ENCODE measurements at places on chromosomes 4 and X. TPM values are rescaled to one million over a fixed set of nuclear protein-coding genes. Genes with fewer than 3 reads are reported as not detected.

Gene ARX
- total RNA-seq: not detected

Gene IL21
- total RNA-seq: not detected

Gene PLS3
- 212 TPM for total RNA-seq

Gene SH3D19
- total RNA-seq: 125 TPM

Gene VCX
- total RNA-seq: not detected

Gene HSFX1
- total RNA-seq: 1.4 TPM

Gene CACNA1F
- total RNA-seq: 1.4 TPM

Gene SETD7
- 44.9 TPM for total RNA-seq

Gene F8A3
- total RNA-seq: not detected

Gene SATL1
- total RNA-seq: not detected

- H3K4me3 ChIP-seq: no peak overlapping the region
- no peaks in the 10 kb centered on the region for H3K36me3 ChIP-seq
- H3K27ac ChIP-seq: no peak overlapping the region
- DNase-seq: no peak
- H3K27me3 ChIP-seq: no peaks in the 10 kb centered on the region
- H3K4me1 ChIP-seq: no peaks in the 10 kb centered on the region
These were observed 41.7 kb upstream of the SRD5A3 start for GRCh38 chr4:55304303-55304702.

GRCh38 chr4:185122681-185123345, 20.3 kb upstream of the SLC25A4 start:
- H3K36me3 ChIP-seq: no peaks in the 10 kb centered on the region
- no peak overlapping the region for H3K27ac ChIP-seq

GRCh38 chr4:164935363-164935762, 42.1 kb downstream of the TRIM61 start:
- H3K36me3 ChIP-seq: no peaks in the 10 kb centered on the region
- H3K4me1 ChIP-seq: no peaks in the 10 kb centered on the region
- H3K27me3 ChIP-seq: no peaks in the 10 kb centered on the region
- no peak overlapping the region for H3K4me3 ChIP-seq

- no peak for DNase-seq
- H3K27me3 ChIP-seq: no peaks in the 10 kb centered on the region
- no peaks in the 10 kb centered on the region for H3K36me3 ChIP-seq
- H3K27ac ChIP-seq: no peak overlapping the region
- H3K4me1 ChIP-seq: no peaks in the 10 kb centered on the region
These were observed 14.5 kb upstream of the ETNPPL start for GRCh38 chr4:108777388-108777787.

GRCh38 chrX:99901091-99901490, 509.0 kb downstream of the PCDH19 start:
- no peak overlapping the region for H3K27ac ChIP-seq
- no peaks in the 10 kb centered on the region for H3K4me1 ChIP-seq
- H3K36me3 ChIP-seq: no peaks in the 10 kb centered on the region
- no peak overlapping the region for H3K4me3 ChIP-seq
- H3K27me3 ChIP-seq: no peaks in the 10 kb centered on the region

DNA sequence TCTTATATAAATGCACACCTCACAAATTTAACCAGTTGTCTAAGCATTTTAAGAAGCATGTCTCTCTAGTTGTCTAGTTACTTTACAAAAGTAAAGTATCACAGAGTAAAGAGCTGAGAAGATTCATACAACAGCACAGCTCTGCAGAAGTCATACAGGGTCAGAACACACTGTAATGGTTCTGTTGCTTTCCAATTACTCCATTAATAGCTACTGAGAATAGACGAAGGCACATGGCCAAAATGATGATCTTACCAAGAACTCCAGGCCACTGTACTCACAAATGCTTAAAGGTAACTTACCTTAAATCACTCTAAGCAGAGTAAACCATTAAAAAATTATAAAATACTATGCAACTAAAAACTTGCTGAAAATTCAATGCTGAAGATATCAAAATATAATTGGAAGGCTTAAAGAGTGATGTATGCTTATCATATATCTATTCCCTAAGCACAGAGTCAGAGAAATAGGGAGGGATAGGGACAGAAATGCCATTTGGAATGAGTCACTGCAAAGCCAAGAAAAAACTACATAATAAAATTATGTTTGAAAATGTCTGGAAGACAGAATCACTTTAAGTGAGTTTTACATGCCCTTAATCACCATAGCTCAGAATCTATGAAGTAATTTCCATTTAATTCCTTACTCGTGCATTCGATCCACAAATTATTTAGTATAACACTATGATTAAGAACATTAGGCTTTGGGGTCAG, 71.0 kb downstream of the DDX60L start:
- no peaks in the 10 kb centered on the region for H3K27me3 ChIP-seq
- H3K4me3 ChIP-seq: no peak overlapping the region
- no peak for DNase-seq

- H3K4me1 ChIP-seq: no peaks in the 10 kb centered on the region
- peak overlapping the region; percentile 52 for H3K4me3 ChIP-seq
- no peaks in the 10 kb centered on the region for H3K36me3 ChIP-seq
- peak overlapping the region; percentile 63 for H3K27ac ChIP-seq
- peak; percentile 86 for DNase-seq
These were observed 169.0 kb upstream of the BCOR start for GRCh38 chrX:40266490-40267333.

GRCh38 chrX:29890004-29890403, 325.4 kb upstream of the MAGEB2 start:
- no peak overlapping the region for H3K27ac ChIP-seq
- no peak for DNase-seq
- no peaks in the 10 kb centered on the region for H3K4me1 ChIP-seq
- H3K27me3 ChIP-seq: no peaks in the 10 kb centered on the region

DNA sequence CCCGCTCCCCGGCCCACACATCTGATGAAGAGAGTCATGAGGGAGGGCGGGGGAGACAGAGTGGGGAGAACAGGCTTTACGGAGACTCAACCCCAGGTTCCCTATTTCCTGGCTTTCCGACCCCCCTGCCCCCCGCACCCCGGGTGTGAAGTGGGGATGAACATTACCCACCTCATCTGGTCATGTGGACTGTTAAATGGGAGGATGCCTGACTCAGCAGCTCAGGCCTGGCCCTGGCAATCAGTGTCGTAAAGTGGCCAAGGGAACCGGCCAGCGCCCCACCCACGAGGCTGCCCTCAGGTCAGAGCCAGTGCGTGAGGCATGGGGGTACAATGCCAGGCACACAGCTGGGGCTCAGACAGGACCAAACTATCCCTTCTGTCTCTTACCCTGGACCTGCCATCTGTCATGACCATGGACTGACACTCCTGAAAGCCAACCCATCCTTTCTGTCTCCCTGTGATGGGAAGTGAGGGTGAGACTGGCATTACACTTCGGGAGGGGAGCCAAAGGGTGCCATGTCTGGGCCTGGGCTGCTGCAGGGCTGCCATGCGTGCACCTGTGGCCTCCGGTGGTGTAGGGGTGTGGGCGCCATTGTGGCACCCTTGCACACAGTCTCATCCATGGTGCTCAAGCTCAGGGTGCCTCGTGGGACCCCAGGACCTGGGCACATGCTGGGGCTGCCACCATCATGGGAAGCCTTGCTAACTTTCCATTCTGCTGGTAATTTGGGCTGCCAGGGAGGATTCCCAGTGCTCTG, 106.1 kb upstream of the PSAPL1 start:
- H3K4me3 ChIP-seq: no peak overlapping the region
- H3K27ac ChIP-seq: no peak overlapping the region
- no peaks in the 10 kb centered on the region for H3K4me1 ChIP-seq
- no peaks in the 10 kb centered on the region for H3K27me3 ChIP-seq
- no peaks in the 10 kb centered on the region for H3K36me3 ChIP-seq
- no peak for DNase-seq

GRCh38 chr4:153748378-153748777, 11.4 kb downstream of the RNF175 start:
- H3K27me3 ChIP-seq: no peaks in the 10 kb centered on the region
- H3K4me3 ChIP-seq: no peak overlapping the region
- no peaks in the 10 kb centered on the region for H3K4me1 ChIP-seq
- DNase-seq: no peak
- H3K36me3 ChIP-seq: no peaks in the 10 kb centered on the region

DNA sequence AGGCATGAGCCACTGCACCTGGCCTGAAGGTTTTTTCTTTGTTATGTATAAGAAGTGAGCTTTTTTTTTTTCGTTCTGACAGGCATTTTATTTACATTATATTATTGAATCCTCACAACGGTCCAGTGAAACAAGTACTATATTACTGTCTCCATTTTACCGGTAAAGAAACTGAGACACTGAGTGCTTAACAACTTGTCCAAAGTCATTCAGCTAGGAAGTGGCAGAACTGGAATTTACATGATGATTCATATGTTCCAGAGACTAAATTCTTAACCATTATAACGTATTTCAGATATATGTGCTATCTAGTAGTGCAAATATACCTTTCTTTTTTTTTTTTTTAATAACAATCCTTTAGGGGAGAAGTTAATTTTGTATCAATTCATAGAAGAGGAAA, 18.4 kb upstream of the SLC6A14 start:
- DNase-seq: no peak
- H3K36me3 ChIP-seq: no peaks in the 10 kb centered on the region
- H3K4me1 ChIP-seq: no peaks in the 10 kb centered on the region
- no peak overlapping the region for H3K4me3 ChIP-seq
- no peaks in the 10 kb centered on the region for H3K27me3 ChIP-seq

DNA sequence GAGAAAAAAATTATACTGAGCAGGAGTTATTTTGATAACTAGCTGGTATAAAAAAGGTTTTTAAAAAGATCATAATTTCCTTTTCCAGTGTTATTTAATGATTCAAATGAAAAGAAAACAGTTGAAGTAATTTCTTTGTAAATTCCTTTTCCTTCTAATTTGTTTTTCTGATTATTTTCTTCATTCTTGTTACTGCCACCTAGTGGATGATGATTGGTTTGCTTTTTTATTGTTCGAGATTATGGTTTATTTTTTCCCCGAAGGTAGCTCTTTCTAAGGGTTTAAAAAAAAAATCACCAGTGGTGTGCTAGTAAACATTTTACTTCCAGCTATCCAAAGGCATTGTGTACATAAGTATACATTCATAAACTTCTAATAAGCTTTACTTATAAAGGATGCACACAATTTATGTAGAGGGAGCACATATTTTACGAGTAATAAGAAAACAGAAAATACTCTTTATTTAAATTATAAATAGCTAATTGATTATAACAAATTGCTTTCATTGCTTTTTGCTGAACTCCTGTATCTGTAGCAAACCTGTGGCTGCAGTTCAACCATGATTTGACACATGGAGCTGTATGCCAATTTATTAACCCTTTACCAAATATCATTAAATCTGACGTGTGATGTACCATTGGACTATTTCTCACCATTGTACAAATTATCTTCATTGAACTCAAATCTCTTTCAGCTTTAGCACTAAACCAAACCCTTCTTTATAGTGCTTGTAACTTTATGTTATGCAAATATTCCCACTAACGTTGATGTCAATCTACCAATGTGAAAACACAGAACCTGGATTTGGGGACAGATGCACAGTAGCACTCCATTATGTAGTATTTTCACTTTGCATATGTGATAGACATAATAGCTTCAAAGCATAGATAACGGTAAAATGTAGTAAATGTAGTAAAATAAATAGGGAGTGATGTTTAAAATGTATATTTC, 97.8 kb upstream of the ANK2 start:
- H3K36me3 ChIP-seq: no peaks in the 10 kb centered on the region
- H3K4me1 ChIP-seq: no peaks in the 10 kb centered on the region
- H3K27ac ChIP-seq: no peak overlapping the region
- H3K27me3 ChIP-seq: no peaks in the 10 kb centered on the region
- DNase-seq: no peak
